ENCODE measurements at places on chromosomes 4 and X.
A peak's percentile ranks its signal among the peaks of the same experiment; 100 is the strongest.

GRCh38 chrX:139930916-139931645 is 1.8 kb downstream of the ATP11C start:
- DNase-seq: no peak

DNA sequence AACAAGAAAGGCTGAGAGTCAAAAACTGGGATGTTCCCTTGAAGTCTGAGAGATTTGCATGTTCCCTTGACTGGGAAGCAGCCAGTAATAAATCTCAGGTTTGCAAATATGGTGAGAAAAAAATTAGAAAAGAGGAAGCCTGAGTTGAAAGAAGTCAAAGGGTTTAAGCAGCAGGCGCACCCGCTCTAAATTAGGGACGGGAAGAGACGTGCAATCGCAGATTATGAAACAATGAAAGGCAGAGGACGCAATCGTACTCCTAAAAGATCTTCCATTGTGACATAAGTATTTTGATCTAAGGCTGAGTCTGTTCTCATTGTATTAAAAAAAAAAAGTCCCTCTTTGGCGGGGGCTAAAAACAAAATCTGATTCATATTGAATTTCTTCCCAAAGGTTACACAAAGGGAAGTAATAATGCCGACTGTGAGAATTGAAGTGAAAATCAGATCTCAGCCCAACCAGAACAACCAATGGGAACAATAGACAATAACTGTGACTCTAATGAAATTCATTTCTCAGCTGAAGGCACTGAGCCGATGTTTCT is 28.2 kb downstream of the SAT1 start:
- no peak for DNase-seq

- DNase-seq: no peak
Measured at GRCh38 chr4:39820186-39820585, 122.2 kb downstream of the UBE2K start.

GRCh38 chr4:121668368-121669162 is 28.2 kb downstream of the ANXA5 start:
- no peak for DNase-seq

GRCh38 chrX:108224727-108225621 is 133.4 kb downstream of the ATG4A start:
- peak; percentile 85 for DNase-seq
